NCI-H187 treated with DMSO at 0.1 percent for 48 hours (cell line): ENCODE measurements at places on chromosomes 16 and 17.

GRCh38 chr16:318628-319027 is 33.9 kb downstream of the AXIN1 start:
- DNase-seq, result no peak

- DNase-seq, result no peak
Measured at GRCh38 chr17:79338152-79338551, 263.5 kb downstream of the ENGASE start.

GRCh38 chr17:48554412-48555257 is 9.7 kb upstream of the HOXB2 start:
- no peak for DNase-seq

DNA sequence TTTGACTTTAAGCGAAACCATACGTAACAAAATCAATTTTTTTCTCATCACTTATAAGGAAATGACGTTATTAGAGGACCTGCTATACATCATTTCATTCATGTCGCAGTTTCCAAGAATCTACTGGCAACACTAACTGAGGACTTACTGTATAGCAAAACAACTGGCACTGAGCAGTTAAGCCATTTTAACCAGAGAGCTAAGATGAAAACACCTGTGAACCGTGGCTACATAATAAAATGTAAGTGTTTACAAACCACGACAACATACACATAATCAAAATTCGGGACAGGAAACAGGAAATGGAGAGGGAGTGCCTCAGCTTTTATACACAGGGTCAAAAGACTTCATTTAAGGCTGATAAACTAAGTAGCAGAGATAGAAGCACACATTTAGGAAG is 29.5 kb downstream of the METTL16 start:
- no peak for DNase-seq

DNA sequence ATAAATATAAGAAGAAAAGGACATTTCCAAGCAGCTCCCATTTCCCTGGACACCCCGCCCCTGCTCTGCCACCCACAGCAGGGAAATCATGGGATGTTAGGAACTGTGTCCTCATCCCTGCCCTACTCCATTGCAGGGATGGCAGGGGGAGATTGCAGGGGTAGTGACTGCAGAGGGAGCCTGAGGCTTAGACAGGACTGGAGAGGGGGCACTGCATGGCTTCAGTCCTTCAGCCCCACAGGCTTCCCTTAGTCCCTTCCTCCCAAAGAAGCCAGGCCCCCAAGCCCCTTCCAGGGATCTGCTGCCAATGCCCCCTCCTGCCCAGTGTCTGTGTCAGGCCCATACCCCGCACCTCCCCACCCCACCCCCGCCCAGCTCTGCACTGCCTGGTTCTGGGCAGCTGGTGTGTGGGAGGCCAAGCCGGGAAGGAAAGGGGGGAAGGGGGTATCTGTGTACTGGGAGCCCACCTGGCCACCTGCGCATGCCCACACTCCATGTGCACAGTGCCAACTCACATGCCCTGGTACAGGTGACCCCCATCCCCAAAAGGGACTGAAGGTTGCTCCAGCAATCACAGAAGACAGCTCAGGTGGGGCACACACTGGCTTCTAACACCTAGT is 3.3 kb downstream of the RUNDC3A start:
- no peak for DNase-seq

DNA sequence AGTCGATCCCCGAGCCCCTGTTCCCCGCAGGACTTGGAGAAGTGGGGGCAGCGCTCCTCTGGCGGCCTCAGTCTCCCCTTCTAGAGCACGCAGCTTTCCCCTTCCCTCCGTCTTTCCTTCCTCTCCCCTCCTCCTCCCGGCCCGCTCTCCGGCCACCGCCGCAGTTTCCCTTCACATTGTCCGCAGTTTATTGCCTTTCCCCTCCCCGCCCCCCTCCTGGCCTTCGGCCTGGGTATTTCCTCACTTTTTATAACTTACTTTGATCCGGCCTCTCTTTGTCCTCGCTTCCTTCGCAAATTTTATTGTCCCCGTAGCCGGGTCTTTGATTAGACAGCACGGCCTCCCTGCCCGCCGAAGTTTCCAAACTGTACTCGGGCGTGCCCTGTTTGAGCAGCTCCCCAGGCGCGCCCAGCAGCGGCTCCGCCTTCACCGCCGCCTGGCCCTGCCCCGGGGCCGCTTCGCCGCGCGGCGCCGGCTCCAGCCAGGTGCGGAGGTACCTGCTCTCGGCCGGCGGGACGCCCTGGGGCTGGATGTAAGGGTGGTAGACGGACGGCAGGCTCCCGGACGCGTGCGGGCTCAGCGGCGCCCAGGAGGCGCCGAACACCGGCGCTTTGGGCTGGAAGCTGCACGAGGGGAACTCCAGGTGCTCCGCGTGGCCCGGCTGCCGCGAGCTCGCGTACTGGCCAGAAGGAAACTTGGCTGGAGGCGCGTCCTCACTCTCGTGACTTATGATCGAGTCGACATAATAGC is 488 bp downstream of the HOXB9 start:
- DNase-seq, result no peak
